H1 (cell line): ENCODE measurements at places on chromosomes 7 and 10. TPM values are rescaled to one million over a fixed set of nuclear protein-coding genes. Genes with fewer than 3 reads are reported as not detected.

CDC14C gene
- total RNA-seq = not detected in 2 replicates

DNA sequence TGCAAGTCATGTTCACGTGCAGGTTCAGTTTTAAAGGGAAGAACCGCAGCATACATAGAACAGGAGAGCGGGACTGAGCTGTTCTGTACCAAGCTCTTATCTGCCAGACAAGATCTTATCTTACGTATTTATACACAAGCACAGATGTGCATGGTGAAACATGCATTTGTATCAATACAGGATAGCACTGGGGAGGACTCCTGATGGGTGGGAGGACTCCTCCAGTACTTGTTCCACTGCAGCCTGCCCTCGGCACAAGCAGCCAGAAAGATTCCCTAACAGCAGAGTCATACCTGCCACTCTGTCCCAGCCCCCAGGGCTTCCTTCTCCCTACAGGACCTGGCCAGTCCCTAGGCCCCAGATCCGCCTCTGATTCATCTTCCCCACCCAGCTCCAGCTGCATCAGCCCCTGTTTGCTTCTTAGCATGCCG, 13.2 kb upstream of the PRKCQ start:
- DNase-seq = no peak

GRCh38 chr7:112515989-112516388, 35.2 kb downstream of the LSMEM1 start:
- DNase-seq = no peak

- no peak for DNase-seq
These were observed 32.8 kb upstream of the CDH23 start for GRCh38 chr10:71363936-71364335.
